ENCODE measurements at places on chromosomes 4 and X.

- no peak for DNase-seq
These were observed 19.5 kb downstream of the SUV39H1 start for GRCh38 chrX:48715876-48716502.

- DNase-seq = no peak
These were observed 1.3 kb downstream of the TMEM164 start for GRCh38 chrX:110004215-110004614.

GRCh38 chr4:77193511-77194102, 36.6 kb downstream of the CCNG2 start:
- no peak for DNase-seq

DNA sequence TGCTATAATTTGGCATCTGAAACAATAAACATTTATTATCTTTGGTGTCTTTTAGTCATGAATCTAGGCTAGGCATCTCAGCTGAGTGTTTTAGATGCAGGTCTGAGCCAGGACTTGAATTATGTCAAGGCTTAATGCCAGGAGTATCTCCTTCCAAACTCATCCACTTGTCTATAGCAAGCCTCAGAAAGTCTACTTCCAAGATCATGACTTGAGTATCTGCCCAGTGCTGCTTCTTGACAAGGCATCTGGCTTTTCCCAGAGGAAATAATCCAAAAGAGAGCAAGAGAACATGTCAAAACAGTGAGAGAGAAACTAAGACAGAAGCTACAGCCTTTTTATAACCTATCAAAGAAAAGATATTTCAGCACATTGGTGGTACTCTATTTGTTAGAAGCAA, 1052.1 kb upstream of the PCDH10 start:
- no peak for DNase-seq

DNA sequence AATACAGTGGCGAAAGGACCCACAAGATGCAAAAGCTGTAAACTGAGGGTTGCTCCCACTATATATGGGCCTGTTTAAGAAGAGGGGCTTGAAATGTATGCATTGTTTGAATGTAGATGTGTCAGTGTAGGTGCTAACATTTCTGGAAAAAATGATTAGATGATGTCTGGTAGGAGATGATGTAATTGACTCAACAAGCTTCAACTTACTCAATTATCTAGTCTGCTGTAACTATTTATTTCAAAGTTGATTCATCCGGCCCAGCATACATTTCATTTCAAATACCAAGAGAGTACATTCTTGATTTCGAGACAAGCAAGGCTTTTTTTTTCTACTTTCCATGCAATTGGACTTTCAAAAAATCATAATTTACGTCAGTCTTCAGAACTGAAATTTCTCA, 9.3 kb upstream of the ENAM start:
- no peak for DNase-seq

- no peak for DNase-seq
These were observed 69.5 kb upstream of the CT45A1 start for GRCh38 chrX:135643916-135644315.

DNA sequence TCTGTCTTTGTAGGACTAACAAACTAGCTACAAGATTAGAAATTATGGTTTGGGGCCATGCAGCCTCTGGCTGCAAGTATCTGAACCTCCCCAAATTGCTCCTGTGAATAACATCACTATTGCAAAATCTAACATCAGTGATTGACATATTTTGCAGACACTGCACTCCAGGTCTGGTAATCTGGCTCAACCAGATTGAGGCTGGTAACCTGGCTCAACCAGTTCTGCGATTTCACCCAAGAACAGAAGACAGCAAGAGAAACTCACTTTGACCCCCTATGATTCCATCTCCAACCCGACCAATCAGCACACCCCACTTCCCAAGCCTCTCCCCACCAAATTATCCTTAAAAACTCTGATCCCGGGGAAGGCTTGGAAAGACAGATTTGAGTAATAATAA, 20.9 kb downstream of the SPIN3 start:
- no peak for DNase-seq

- DNase-seq = no peak
These were observed 195.7 kb upstream of the HS3ST1 start for GRCh38 chr4:11624370-11624769.

GRCh38 chr4:4333265-4333706, 43.2 kb downstream of the ZBTB49 start:
- no peak for DNase-seq
